ENCODE measurements at places on chromosomes 11 and 22.

- no peak for DNase-seq
Measured at GRCh38 chr11:5197536-5197935, 2.9 kb downstream of the OR51V1 start.

GRCh38 chr11:117823946-117824420, 561 bp downstream of the FXYD2 start:
- DNase-seq = peak; percentile 88

DNA sequence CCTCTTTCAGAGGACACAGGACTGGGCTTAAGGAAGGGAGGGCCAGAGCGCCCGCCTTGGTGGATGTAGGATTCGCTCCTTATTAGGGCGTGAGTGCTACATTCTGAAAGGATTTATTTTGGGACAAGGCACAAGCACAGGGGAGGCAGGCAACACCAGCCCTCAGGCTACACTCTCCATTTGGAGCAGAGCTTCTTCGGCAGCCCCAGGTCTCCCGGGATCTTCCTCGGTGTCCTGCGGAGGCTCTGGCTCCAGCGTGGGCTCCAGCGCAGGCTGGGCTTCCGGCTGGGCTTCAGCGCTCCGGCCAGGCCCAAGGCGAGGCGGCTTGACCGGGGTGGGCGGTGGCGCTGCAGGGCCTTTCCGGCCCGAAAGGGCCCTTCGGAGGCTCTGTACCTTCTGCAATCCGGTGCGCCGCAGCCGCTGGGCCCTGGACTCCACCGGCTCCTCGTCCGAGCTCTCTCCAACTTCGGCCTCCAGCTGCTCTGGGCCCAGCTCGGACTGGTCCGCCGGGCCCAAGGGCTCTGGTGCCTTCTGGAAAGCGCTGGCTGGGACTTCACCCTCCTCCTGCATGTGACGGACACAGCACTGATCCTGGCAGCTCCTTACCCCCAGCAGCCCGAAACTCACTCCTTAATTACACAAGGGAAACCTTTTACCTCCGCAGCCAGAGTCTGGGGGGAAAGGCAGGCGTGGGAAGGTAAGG, 1.1 kb downstream of the CAVIN3 start:
- no peak for DNase-seq

- no peak for DNase-seq
Measured at GRCh38 chr11:117646411-117646810, 150.6 kb downstream of the DSCAML1 start.

GRCh38 chr11:117390743-117391142, 63.1 kb downstream of the CEP164 start:
- DNase-seq = no peak

- no peak for DNase-seq
Measured at GRCh38 chr22:23279781-23280180, 99.5 kb downstream of the BCR start.

DNA sequence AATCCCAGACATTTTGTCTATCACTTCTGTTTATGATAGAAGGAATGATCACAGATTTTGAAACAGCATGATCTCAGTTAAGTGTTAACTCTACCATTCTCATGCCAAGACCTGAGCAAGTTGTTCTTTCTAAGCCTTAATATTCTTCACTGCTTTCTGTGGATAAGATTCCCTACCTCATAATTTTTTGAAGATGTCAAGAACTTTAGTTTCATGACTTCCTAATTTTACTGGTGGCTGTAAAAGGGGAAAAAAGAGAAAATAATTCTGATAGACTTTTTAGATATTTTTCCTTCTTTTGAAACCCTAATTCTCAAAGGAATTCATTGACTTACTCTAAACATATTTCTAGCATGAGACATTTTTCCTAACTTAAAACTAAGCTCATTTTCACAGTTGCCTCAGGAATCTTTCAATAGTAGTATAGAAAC, 520.0 kb upstream of the LUZP2 start:
- no peak for DNase-seq

DNA sequence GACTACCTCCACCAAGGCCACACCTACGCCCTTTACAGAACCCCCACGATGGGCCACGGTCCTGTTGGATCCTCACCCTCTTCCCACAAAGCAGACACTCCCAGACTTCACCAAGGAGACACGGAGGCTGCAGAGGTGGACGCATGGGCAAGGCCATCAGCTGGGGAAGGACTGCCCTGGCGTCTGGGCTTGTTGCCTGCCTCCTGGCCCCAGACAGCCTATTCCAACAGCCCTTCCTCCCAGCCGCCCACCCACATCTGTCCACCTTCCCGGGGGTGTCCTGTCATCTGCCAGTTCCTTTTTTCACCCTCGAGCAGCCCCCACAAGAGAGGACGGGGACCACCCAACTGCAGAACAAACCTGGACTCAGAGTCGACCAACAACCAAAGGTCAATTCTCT, 28.9 kb upstream of the TH start:
- no peak for DNase-seq

DNA sequence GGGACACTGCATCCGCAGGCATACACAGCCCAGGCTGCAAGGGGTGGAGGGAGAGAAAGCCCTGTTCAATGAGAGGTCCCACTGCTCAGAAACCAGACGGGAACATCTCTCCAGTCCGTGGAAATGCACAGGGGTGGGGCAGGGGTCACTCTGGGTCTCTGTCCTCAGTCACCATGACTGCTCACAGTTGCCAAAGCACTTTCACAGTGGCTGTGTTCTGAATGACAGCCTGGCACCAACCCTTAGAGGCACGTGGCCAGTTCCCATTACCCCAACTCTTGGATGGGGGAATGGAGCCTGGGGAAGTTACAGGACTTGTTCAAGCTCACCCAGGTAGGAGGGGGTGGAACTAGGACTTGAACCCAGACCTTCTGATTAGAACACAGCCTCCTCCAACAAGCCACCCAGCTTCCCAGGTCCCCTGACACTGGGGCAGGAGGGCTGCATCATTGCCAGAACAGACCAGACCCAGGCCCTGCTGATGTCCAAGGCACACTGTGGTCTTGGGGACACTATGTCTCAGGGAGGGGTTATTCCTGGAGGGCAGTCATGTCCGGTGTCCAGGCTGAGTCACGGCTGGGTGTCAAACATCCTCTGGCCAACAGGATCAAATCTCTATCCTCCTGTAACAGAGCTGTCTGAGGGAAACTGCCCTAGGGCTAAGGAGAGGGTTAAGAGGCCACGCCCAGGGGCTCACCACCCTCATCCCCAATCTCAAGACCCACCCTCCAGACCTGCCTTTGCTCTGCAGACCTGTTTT, 8.2 kb downstream of the ZNF70 start:
- DNase-seq = no peak

DNA sequence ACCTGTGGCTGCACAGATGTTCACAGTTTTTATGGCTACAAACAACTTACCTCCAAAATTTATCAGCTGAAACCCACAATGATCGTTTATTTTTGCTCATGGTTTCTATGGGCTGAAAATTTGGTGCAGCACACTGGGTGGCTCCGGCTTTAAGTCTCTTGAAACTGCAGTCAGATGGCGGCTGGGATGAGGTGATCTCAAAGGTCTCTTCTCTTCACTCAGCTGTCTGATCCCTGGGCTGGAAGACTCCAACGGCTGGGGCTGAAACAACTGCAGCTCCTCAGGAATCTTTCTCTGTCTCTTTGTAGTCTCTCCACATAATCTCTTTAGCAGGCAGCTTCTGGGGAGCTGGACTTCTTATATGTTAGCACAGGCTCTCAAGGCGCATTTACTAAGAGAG, 117.3 kb upstream of the FAT3 start:
- no peak for DNase-seq

DNA sequence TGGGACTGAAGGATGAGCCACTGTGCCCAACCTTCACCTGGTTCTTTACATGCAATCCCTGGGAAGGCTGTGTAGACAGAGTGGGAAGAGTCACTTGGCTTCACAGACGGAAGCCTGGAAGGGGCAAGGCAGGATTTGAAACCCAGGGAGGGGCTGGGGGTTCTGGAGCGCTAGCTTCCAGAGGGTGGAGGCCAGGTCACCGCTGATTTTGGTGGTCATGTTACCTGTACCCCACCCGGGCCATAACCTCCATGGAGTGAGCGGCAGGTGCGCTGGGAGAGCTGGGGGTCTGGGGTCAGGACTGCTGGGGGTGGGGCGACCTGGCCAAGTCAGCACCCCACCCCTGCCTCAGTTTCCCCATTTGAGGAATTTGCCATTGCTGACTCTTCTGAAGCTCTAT, 38.3 kb downstream of the PDGFB start:
- DNase-seq = no peak

- no peak for DNase-seq
Measured at GRCh38 chr11:10764412-10764811, 13.4 kb downstream of the CTR9 start.

GRCh38 chr11:77174559-77174958, 46.5 kb downstream of the MYO7A start:
- DNase-seq = no peak

DNA sequence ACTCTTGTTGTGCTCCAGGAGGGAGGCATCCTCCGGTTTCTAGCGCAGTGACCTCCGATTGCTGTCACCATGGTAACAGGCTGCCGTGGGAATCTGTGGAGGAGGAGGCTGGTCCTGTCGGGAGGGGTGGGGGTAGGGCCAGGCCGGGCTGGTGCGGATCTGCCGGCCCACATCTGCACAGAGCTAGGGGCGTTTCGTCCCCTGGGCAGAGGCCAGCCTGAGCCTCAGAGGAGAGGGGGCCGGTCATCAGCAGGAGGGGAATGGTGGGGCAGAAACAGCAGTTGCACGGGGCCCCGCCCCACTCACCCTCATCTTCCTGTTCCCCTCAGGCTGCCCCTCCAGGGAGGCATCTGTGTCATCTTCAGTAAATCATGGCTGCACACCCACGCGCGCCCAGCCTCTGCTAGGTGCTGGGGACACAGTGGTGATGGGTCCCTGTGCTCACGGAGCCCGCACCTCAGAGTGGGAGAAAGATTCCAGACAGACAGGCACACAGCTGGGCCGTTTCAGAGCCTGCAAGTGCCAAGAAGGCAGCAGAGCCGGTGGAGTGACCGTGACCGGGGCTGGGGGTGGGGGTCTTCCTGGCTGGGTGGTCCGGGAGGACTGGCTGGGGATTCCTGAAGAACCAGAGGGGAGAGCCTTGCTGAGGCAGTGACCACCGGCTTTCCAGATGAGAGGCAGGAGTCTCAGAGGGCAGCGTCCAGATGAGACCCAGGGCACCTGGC, 120.5 kb downstream of the CACNA1I start:
- no peak for DNase-seq

DNA sequence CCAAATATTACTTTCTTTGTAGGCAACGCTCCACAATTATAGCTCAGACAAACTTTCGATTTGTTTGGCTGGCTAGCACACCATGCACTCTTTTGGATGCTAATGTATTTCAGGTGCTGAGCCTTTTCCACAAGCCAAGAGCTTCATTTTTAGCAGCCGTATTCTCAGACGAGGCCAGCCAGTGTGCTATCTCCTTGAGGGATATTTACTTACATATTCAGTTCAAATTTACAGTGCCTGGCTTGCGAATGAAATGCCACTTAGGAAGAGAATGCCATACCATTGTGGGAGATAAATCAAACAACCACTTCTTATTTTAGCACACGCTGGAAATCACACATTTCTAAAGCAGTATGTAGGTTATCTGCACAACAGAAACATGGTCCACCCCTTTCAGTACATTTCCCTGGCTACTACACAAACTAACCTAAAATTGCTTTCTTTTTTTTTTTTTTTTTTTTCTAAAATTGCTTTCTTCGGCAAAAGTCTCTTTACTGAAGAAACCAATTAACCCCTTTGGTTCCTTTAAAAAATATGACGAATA, 236.9 kb downstream of the CADM1 start:
- DNase-seq = no peak

DNA sequence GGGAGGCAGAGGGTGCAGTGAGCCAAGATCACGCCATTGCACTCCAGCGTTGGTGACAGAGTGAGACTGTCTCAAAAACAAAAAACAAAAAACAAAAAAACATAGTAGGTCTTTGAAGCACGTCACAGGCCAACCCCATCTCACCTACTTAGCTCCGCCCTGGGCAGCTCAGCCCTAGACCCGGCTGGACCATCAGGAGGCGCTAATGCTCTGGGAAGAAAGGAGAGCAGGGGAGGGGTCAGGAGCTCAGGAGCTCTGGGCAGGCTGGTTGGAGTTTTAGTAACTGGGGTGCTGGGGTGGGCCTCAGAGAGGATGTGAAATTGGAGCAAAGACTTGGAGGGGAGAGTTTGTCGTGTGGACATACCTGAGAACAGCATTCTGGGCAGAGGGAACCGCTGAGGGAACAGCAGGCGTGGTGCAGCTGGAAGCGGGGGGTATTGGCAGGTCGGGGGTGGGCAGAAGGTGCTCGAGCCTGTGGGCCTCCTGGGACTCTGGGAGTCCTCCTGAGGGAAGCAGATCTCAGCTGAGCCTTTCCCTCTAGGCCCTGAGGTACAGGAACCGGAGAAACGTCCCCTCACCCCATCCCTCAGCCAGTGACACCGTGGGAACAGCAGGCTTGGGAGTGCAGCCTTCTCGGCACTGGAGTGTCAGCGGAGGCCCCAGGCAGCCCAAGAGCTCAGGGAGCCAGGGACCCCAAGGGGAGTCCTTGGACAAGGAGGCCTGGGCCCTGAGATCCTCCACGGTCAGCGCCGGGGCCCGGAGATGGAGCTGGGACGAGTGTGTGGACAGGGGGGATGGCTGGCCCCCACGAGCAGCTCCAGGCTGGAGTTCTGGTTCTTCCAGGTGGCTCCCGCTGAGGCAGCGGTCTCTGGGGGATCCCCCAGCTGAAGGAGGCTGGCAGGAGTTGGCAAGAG, 2.2 kb upstream of the RPS6KA4 start:
- peak; percentile 53 for DNase-seq

DNA sequence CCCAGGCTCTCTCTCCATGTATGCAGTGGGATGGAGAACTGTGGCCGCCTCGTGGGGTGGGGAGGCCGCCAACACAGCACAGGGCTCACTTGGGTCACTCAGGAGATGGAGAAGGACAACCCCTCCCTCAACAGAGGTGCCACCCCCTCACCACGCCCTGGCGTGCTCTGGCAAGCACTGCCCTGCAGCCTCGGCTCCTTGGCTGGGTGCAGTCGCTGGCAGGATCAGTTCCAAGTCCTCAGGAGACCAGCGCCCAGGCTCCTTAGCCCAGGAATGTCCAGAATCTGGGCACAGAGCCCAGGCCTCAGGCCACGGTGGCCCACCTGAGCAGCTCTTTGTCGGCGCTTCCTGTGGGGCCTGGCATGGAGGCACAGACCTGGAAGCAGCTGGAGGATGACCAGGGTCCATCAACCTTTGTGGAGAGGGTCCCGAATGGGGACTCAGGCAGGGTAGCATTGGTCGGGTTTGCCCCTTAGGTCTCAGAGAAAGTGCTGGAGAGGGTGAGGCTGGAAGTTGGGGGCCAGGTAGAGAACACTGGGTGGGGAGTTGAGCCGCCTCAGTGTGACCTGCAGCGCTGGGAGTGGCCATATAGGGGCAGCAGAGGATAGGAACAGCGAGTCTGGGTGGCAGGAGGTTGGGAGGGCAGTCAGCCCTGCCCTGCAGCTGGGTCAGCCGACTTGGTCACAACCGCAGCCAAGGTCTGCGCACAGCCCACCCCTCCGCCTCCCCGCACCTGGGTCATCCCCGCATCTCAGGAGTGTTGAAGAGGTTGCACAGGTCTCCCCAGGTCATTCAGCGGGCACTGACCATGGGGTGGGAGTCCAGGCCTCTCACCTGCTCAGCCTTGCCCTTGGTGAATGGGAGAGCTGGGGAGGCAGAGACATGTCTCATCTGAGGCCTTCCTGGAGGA, 8.2 kb downstream of the SUSD2 start:
- peak; percentile 56 for DNase-seq

GRCh38 chr11:111417011-111417765, 38.1 kb upstream of the POU2AF1 start:
- DNase-seq = no peak

- DNase-seq = no peak
Measured at GRCh38 chr11:106092446-106092845, 15.0 kb downstream of the AASDHPPT start.

Data from hematopoietic multipotent progenitor cell (in vitro differentiated cells).